ENCODE measurements at places on chromosomes 3 and 15.

DNA sequence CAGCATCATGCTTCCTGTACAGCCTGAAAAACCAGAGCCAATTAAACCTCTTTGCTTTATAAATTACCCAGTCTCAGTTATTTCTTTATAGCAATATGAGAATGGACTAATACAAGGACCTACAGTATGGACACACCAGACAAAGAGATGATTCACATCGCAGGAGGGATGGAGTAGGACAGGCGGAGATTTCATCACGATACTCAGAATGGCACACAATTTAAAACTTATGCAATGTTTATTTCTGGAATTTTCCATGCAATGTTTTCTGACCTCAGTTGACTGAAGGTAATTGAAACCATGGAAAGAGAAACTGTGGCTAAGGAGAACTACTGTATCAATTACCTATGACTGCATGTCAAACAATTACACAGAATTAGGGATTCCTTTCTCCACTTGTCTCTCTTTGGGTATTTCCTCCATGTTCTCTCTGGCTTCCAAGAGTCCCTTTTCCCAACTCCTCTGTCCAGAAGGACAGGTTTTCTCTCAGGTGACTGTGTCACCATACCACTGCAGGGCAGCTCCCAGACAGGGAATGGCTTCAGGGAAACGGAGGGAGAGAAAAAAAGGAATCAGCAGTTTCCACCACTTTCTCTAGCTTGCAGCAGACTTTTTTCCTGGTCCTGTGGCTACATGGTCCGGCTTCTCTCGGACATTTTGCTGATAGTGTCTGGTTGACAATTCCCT, 3.0 kb upstream of the ANO10 start:
- no peak for DNase-seq

DNA sequence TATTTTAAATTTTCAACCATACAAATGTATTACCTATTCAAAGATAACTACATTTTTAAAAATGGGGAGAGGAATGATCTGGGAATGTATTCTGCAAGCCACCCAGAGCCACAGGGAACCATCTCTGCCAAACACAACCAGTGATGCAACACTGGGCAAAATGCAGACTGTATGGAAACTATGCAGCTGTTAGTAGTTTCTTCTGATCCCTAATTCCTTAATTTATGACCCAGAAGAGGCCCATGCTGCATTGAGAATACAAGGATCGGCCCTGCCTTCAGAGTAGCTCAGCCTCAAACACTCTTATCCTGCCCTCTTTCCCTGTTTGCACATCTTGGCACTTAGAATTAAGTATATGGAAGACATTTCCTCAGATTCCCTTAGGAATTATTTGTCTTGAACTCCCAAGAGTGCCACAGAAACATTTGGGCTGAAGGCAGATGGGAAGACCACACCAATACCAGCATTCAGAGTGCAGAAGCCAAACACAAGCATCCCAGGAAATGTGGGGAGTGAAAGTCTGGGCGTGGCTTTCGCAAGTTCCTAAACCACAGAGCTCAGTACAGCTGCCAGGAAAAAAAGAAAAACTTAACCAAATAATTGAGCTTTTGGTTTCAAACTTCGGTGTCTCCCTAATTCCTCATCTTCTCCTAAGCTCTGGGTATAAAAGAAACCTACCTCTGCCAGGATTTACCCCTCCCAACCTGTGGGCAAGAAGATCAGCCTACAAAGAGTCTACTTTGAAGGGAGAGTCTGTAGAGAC, 5.3 kb downstream of the SNUPN start:
- DNase-seq, result no peak

- no peak for DNase-seq
Measured at GRCh38 chr3:71061581-71061980, 521.9 kb downstream of the FOXP1 start.

- DNase-seq, result no peak
Measured at GRCh38 chr3:32699429-32699828, 14.4 kb downstream of the CNOT10 start.

- DNase-seq, result no peak
Measured at GRCh38 chr3:155549087-155549486, 195.8 kb downstream of the PLCH1 start.

DNA sequence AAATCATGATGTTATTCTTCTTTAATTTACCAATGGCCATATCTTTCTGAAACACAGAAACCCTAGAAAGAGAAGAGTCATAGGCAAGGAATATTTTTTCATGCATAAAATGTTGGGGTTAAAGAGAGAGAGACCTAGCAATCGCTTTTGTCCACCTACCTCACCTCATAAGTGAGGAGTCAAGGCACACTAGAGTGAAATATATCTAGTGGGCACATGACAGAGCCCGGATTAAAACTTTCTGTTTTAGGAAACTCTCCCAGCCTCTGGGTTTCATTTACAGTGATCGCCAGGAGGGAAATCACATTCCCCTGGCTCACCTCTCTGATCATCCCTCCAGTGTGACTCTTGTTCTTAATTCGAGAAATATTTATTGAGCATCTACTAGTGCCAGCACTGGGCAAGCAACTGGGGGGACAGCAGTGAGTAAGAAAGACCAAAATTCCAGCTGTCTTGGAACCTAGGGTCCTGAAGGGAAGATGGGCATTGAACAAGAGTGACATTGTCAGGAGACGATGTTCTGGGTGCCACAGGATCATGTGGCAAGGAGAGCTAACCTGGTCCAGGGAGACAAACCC, 1.3 kb downstream of the CAPN3 start:
- no peak for DNase-seq

DNA sequence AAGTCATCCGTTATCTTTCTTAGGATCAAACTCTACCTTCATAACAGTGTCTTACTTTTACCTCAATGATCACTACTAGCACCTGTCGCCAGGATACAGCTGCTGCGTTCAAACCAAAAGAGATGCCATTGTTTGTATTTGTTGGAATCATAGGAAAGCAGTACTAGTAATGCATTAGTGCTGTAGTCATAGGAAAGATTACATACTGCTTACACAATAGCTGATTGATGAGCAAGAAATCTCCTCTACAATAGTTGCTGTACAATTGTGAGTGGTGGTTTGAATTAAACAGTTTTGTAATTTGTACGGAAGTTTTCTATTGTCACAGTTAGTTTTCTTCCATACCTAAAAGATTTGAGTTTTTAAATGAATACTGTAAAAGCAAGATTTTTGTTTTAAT, 21.4 kb downstream of the ACAP2 start:
- DNase-seq, result no peak

GRCh38 chr3:147311716-147312115, 94.6 kb downstream of the ZIC4 start:
- DNase-seq, result no peak

DNA sequence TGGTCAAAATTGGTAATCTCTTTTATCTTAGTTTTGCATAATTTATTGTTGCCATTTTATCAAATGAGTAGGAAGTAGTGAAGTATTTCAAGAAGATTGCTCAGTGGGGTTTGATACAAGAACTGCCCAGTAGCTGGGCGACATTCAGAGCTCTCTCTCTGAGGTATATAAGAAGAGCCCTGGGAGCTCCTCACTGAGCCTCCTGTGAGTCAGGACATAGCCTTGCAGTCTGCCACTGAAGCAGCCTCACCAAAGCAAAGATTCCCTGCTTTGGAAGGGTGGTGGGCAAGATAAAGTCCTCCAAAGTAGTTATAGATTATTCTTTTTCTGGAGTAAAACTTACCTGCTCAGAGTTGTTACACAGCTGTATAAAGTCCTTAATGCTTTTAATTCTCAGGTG, 26.1 kb downstream of the SKIL start:
- DNase-seq, result no peak

- DNase-seq, result no peak
Measured at GRCh38 chr3:195246581-195246995, 24.4 kb downstream of the XXYLT1 start.

GRCh38 chr3:149368201-149368673, 9.2 kb downstream of the TM4SF1 start:
- DNase-seq, result no peak

- no peak for DNase-seq
Measured at GRCh38 chr3:53169045-53169831, 8.2 kb downstream of the PRKCD start.

DNA sequence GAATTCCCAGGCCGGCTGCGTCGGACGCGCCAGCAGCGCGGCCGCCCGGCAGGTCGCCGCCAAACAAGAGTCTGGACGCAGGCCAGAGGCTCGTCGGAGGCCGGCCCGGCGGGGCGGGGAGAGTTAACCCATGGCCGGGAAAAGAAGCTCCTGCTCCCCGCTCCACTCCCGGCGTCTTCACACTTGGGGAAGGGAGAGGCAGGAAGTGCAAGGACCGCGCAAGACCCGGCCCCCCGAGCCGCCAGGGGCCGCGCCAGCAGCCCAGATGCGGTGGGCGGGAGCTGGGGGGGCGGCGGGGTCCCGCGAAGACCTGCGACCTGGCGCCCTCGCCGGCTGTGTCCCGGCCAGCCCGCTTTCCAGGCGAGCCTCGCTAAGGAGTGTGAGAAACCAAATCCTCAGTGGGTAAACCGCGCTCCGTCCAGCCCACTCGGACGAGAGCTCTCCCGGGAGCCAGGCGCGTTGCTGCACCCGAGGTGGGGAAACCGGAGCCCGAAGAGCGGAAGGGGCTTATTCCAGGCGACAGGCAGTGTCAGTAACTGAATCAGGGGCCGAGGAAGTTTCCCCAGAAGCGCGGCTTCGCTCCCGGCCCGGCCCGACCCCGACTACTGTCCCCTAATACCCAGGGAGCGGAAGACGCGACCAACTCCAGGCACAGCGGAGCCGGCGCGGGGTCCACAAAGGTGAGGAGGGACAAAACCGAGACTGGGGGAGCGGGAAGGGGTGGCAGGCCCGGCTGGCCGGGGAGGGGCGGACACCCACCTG, 721 bp downstream of the ADAMTS7 start:
- DNase-seq, result no peak

DNA sequence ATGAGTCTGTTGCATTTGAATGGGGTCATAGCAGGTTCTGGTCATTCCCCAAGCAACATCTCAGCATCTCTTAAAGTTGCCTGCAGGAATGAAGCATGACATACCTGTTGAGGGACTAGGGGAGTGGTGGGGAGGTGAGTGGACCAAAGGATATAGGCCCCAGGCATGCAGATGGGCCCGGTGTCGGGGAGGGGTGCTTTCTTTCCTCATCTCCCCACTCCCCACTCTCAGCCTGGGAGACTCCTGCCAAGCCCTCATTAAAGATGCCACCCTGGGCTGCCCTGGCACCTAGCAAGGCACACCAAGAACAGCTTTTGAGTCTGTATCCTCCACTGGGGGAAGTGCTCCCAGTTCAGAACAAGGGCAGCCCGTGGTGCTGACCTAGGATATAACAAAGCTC, 54.2 kb downstream of the GRIP2 start:
- DNase-seq, result no peak

- no peak for DNase-seq
Measured at GRCh38 chr15:67660874-67661606, 118.5 kb downstream of the MAP2K5 start.

- no peak for DNase-seq
Measured at GRCh38 chr3:155643581-155644165, 101.2 kb downstream of the PLCH1 start.

DNA sequence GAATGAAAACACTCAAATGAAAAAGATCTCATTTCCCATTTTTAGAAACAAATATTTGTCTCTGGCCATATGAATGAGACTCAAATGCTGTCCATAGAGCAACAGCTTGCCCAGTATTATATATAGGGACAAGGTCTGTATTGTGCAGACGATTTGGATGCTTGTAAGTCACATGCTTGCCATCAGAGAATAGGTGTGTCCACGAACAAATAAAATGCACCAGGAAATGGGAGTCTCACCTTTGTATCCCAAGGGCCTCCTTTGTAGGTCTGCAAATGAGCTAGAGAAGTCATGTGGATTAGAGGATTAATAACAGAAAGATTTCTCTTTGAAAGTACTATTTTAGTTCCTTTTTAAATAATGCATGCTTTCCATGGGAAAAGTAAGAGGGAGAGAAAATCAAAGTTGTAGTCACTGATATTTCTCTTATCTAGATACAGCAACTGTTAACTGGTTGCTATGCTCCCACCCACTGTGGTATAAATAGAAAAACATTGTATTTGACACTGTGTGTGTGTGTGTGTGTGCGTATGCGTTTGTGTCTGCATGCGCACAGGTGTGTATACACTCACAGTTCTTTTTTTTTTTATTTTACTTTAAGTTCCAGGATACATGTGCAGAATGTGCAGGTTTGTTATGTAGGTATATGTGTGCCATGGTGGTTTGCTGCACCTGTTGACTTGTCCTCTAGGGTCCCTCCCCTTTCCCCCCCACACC, 383.4 kb upstream of the ARRDC4 start:
- no peak for DNase-seq

GRCh38 chr15:81056304-81056703, 55.6 kb downstream of the TLNRD1 start:
- DNase-seq, result no peak

DNA sequence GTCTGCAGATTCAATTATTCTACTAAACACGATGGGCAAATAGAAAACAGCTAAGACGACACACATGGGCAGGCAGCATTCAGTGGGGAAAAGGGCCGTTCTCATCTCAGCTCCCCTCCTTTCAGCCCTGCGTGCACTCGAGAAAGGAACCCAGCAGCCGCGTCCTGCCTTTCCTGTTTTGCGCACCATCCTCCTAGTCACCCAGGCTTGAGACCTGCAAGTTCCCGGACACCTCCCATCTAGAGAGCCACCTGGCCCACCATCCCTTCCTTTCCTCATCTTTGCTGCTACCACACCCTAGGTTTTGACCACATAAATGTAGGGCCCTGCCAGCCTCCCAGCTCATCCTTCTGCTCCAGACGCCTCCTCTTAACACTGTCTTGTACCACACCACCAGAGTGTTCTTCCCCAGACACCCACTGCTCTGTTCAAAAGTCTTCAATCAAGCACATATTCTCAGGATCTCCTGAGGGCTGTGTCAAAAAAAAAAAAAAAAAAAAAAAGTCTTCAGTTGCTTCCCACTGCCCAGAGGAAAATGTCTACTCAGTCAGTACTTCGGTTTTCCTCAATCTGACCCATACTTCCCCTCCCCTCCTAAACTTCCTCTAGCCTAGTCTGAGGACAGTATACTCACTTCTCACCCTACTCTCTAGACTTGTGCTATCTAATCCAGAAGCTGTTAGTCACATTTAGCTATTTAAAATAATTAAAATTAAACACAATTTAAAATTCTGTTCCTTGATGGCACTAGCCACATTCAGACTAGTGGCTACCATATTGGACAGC, 182.0 kb downstream of the STT3B start:
- no peak for DNase-seq

DNA sequence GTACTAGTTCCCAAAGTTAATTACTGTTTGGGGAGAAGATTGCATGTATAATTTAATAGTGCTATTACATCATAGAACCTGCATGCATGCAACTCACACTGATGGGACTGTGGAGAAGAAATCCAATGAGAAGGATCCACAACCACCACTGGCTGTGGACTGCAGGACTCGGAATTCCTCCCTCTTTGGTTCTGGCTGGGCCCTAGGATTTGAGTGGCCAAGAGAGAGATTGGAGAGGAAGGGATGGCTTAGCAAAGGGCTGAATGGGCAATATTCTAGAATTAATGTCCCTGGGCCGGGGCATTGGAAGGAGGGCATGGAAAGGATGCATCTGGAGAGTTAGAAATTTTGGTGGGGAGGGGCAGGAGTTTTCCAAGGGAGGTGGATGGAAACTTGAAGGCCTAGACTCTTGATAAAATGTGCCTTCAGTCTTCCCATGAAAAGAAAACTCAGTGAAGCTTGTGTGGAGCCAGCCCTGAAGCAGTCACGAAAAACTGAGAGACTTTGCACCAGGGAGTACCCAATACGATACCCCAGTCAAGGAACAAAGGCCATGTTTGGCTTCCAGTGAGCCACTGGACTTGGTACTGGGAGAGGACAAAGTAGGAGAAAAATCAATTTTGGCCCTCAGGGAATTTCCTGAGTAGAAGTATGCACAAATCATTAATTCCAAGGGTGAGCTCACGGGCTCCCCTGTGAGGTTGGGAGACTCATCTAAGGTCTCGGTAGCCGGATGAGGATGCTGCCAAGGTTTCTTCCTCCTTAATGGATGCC, 31.4 kb upstream of the TPM1 start:
- DNase-seq, result no peak

GRCh38 chr15:96896766-96897165, 566.3 kb downstream of the NR2F2 start:
- DNase-seq, result no peak

All from HFF-Myc (cell line).